Colonic mucosa (tissue), 4 donors: ENCODE measurements at places on chromosomes 13 and 19. TPM values are rescaled to one million over a fixed set of nuclear protein-coding genes. Genes with fewer than 3 reads are reported as not detected.

Gene ZNF578
- total RNA-seq, result 0.40 TPM

Gene FBXO17
- total RNA-seq, result 1.9 TPM

Gene KIR3DL1
- not detected for total RNA-seq

Gene DACT3
- total RNA-seq, result 1.6 TPM

Gene FLT3LG
- 4.9 TPM for total RNA-seq

Gene CATSPERD
- not detected for total RNA-seq

Gene EID2B
- 0.22 TPM for total RNA-seq

GRCh38 chr13:99299920-99300341 is 7.3 kb downstream of the GPR183 start:
- DNase-seq, result no peak

DNA sequence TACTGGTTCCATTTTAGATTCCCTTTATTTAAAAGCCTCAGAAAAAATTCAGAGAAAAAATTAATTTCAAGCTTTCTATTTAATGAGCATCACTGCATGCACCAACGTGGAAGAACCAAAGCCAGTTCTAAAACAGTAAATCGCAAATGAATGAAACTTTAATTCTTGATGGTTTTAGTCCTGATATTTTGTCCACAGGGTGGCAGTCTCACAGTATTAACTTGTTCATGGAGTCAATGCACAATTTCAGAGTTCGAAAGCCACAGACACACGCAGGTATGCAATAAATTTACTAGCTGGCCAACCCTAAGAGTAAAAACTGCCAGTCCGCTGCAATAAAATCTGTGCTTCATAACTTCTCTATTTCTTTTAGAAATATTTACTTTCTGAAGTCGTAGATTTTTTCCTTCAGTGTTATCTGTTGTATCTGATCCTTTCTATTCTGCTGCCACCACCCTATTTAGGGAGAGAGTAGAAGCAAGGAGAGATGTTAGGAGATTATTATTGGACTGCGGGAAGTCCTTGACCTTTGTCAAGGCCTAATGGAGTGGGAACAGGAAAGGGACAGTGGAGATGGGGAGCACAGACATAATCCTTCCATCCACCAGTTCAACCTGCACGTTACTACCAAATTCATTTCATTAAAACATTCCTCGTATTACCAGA is 7.0 kb upstream of the WBP4 start:
- DNase-seq, result peak; percentile 75

- no peak for DNase-seq
Measured at GRCh38 chr13:80379245-80379644, 38.3 kb upstream of the SPRY2 start.

DNA sequence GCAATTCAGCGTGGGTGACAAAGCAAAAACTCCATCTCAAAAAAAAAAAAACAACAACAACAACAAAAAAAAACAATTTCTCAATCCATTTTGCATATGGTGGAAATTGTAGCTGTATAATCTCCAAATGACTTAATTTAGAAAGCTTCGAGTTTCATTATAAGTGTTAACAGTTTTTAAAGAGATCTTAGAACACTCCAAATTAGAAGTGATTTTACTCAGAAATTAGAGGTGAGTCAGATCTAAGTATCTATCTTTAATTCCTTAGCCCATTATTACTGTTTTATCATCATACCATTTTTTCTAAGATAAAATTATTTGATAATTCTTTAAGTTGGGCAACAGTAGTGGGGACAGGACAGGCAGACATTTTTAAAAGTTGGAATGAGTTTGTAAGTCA is 60.5 kb downstream of the ZMYM2 start:
- DNase-seq, result no peak

DNA sequence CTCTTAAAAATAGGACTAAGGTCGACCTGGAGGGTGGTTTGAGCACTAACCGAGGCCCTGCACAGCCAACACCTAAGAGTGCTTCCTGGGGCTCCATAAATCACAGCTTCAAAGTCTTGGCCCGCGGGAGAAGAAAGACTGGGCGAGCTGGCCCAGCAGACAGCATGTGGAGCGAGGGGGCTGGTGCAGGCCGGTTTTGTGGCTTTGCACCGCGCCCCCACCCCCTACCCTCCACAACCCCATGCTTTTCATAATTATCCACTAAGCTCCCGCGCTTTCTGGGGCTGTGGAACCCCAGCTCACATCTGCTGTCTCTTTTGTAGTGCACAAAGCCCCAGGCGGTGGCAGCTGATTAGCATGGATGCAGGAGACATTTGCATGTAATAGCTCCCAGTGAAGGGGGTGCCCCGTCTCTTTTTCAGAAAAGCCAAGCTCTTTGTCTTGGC is 17.1 kb downstream of the CARM1 start:
- no peak for DNase-seq

GRCh38 chr19:2627855-2628254 is 74.6 kb downstream of the GNG7 start:
- no peak for DNase-seq

DNA sequence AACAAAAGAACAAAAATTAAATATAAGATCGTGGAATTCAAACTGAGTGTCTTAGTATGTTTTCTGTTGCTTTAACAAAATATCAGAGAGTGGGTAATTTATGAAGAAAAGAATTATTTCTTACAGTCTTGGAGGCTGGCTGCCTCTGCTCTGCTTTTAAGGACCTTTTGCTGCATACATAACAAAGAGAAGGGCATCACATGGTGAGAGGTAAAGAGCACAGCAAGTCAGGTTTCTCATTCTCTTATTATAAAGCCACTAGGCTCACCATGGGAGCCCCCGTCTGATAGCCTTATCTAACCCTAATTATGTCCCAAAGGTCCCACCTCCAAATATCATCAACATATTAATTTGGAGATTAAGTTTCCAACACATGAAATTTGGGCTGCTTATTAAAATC is 231.3 kb downstream of the SLITRK6 start:
- no peak for DNase-seq

GRCh38 chr13:50122455-50122854 is 107.2 kb downstream of the KCNRG start:
- DNase-seq, result no peak

- DNase-seq, result no peak
Measured at GRCh38 chr13:113948034-113948742, 25.7 kb downstream of the C13orf46 start.

DNA sequence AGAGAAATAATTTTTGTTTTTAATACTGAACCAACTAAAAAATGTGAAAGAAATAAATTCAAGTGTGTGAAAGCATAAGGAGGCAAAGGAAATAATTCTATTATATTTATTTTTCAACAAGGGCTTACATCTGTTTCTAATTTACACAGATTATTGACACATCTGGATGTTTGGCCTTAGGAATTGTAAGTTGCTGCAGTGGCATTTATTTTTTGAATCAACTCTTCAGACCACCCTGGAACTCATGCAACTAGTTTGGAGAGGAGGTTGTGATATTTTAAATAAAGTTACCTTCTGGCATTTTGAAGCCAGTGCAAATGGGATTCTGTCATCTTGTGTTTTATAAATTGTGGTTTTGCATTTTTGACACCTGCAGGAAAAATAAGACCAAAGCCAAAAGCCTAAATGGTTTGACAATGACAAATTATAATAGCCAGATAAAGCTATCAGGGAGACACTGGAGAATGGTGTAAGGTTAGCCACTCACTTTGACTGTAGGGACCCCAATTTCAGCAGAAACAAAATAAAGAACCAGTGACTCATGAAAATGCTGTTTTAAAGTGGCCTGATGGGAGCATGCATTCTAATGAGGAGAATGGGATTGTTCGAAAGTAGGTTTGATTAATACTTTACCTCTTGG is 192.9 kb downstream of the KLF5 start:
- DNase-seq, result no peak

DNA sequence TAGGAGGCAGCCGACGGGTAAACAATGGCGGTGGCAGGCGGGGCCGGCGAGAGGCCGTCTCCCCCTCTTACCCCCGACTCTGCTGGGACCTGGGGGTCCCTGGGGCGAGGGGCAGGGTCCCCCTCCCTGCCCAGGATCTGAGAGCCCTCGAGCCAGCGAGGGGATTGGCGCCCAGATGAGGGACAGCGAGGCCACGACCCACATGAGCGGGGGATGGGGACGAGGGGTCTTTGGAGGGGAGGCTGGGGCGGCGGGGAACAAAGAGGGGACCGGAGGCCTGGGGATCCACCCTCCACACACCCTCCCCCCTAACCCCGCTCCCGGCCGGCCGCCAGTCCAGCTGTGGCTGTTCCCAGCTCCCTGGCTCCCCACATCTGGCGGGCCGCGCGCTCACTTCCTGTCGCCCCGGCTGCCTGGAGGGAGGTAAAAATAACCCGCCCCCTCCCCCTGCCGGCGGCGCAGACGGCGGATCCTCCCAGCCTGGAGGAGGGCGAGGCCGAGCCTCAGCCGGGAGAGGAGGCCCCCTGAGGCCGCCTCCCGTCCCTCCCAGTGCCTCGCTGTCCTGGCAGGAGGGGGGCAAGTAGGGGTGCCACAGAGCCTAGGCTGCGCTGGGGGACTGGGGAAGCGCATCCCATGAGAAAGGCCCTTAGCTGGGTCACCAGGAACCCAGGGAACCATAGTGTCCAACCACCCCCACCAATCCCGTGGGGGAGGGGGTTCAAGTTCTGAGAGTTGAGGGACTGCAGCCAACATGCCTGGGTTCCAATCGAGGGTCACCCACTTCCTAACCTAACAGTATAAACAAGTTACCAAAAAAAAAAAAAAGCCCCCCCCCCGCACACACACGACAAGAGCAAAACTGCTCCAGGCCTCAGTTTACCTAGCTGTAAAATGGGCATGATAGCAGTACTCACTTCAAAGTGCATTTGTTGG is 29.3 kb upstream of the NANOS3 start:
- peak; percentile 91 for DNase-seq

DNA sequence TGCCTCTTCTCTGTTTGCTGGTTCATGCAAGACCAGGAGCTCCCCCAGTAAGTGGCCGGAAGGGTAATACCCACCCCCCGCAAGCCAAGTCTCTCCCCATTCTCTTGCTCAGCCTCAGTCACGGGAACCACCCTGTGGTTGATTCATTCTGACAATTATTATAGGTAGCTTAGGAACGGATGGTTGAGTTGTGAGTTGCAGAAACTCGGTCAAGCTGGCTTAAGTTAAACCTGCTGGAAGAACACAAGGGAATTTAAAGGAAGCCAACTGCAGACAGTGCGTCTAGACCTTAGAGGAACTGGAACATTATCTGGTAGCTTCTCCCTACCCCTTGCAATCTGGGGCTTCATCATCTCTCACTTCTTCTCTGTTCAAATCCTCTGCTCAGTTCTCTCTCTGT is 8.9 kb downstream of the FPR1 start:
- no peak for DNase-seq

- no peak for DNase-seq
Measured at GRCh38 chr19:38079926-38080380, 144.1 kb downstream of the DPF1 start.

DNA sequence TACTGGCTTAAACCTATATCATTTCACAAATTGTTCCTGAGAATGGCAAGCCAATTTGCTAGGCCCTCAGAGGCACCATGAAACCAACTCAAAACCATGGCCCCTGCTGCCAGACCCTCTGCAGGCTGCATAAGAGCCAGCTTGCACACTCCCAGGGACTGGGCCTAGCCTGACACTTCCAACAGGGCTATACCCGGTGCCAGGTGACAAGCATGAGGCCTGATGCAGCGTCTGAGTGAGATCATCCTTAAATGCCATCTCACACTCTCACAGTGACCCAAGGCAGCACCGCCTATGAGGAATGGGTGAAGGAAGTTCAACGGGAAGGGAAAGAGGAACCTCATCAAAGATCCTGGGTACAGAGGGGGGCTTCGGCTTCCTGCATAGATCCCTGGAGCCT is 65.6 kb downstream of the C13orf42 start:
- no peak for DNase-seq

GRCh38 chr19:42172261-42172660 is 40.0 kb upstream of the POU2F2 start:
- no peak for DNase-seq

DNA sequence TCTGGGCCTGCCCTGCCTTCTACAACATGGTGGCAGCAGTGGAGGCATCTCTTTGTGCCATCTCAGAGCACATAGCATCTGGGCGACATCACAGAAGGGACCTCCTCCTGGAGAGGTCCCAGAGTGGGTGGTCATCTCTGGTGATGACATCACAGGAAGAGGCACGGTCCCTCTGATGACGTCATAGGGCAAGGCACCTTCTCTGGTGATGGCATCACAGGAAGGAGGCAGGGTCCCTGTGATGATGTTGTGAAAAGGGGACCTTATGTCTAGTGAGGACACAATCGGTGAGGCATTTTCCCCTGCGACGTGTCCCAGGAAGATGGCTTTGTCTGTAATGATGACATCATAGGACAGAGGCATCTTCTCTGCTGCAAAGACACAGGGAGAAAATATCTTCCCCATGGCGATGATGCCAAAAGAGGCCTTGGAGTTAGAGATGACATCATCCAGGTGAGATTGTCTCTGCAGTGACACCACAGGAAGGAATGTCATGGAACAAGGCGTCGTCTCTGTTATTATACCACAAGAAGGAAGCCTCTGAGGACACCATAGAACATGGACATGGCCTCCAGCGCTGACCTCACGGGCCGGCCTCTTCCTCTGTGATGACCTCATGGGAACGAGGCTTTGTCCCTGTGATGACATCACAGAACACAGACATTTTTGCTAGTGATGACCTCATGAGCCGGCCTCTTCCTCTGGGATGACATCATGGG is 10.7 kb downstream of the SHISA7 start:
- DNase-seq, result no peak

GRCh38 chr19:3113100-3114017 is 19.2 kb downstream of the GNA11 start:
- no peak for DNase-seq

- no peak for DNase-seq
Measured at GRCh38 chr19:55508120-55508519, 19.9 kb downstream of the SSC5D start.

GRCh38 chr13:87497426-87497825 is 173.7 kb upstream of the SLITRK5 start:
- DNase-seq, result no peak

DNA sequence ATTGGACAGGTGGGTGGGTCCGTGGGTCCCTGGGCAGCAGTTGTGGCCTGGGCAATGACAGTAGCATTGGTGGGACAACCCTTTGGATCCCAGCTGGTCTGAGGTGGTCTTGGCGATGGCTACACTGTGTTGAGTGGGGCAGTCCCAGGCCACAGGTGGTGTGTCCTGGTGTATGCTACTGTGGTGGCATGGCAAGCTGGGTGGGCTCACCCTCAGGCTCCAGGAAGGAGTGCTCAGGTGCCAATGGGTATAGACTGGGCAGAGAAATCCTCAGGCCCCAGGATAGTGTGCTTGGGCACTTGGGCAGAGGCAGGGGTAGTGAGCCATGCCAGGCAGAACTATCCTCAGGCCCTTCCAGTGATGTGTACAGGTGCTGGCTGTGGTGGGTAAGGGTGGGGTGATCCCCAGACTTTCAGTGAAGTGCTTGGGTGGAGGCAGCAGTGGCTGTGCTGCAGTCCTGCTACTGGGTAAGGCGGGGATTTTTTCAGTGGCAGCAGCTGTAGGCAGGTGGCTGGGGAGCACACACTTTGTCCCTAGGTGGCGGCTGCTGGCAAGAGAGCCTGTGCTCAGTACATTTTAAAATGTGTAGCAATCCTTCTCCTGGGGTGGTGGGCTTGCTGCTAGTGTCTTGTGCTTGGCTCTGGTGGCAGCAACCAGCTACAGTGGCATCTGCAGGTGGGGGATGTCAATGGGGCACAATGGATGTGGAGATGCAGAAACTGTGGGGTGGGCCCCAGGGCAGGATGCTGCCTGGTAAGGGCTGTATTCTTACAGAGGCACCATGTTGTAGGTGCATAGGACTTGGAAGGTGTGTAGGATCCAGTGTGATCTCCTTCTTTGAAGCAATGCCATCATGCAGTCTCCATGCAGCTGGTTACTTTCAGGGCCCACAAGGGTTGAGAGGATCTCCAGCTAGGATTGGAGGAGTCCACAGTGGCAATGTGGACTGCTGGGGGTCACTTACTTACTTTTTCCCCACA is 64.9 kb downstream of the DNAJC3 start:
- no peak for DNase-seq

GRCh38 chr13:102220681-102221228 is 181.1 kb downstream of the FGF14 start:
- DNase-seq, result no peak
